ENCODE measurements at places on chromosomes 7 and 10.

- no peak for DNase-seq
Measured at GRCh38 chr7:31023877-31024276, 28.2 kb upstream of the ADCYAP1R1 start.

- DNase-seq: no peak
Measured at GRCh38 chr7:103630318-103630717, 184.3 kb upstream of the SLC26A5 start.

DNA sequence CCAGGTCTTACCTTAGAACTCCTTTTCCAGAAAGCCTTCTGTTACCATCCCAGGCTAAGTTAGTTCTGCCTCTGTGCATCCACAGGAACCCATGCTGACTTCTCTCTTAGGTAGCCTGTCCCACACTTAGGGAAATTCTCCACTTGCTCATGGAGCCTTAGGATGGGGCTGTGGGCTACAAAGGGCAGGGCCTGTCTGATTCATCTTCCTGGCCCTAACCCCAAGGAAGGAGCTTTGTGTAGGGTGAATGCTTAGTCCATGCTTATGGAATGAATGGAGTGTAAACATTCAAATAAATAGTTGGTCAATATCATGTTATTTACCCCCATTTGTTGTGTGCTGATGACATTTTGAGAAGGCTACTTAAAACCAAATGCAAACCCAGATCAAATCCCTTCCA lies 54.7 kb downstream of the EMX2 start:
- no peak for DNase-seq

- DNase-seq: no peak
Measured at GRCh38 chr10:116182426-116182825, 90.6 kb downstream of the GFRA1 start.

- DNase-seq: no peak
Measured at GRCh38 chr7:116571037-116571436, 46.2 kb downstream of the CAV1 start.

- DNase-seq: no peak
Measured at GRCh38 chr10:70364772-70365091, 17.7 kb downstream of the LRRC20 start.

DNA sequence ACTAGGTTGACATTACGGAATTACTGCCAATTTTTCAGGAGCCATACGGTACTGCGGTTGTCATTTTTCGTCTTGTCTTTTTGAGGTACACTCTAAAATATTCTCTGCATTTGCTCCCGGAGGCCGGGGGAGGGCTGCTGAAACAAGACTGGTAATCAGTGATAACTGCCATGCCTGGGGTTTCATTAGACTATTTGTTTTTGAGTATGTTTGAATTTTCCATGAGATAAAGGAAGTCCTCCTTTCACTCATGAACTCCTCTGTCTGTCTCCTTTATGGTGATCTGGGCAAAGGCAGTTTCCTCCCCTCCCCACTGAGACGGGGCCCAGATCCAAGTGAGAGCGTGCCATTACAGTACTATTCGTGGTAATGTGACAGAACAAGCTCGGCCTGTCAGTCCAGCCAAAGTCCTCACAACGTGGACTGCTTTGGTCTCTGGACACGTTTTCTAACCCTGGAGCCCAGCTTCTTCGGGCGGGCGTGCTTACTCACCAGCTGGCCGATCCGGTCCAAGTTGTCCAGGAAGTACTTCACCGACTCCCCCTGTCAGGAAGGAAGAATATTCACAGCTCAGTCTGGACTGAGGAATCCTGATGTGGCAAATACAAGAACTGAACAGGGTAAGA lies 45.1 kb downstream of the AMZ1 start:
- DNase-seq: no peak

DNA sequence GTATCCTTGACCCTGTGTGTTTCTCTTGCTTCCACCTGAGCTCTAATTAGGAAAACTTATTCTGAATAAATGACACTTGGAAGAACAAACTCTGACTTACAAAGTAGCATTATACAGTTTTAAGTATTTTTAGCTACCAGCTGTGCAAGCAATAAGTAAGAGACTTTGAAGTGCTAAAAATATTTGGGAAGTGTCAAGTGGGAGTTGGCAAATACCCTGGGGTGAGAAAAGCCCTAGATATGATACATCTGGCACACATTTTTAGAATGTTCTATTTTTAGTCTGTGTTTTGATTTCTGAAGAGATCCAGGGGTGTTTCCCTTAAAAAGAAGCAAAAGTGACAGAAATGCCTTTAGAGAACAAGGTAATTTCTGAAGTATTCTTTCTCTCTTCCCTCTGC lies 132.7 kb upstream of the TEX47 start:
- DNase-seq: no peak

- DNase-seq: no peak
Measured at GRCh38 chr7:2012981-2013380, 219.8 kb downstream of the MAD1L1 start.

- DNase-seq: no peak
Measured at GRCh38 chr7:152402384-152403250, 33.2 kb downstream of the KMT2C start.

GRCh38 chr10:70051848-70052247 lies 798 bp upstream of the MACROH2A2 start:
- no peak for DNase-seq

- DNase-seq: no peak
Measured at GRCh38 chr7:125555916-125556315, 626.3 kb upstream of the POT1 start.

- DNase-seq: no peak
Measured at GRCh38 chr7:45414226-45414625, 159.9 kb upstream of the ADCY1 start.

- DNase-seq: no peak
Measured at GRCh38 chr7:83520726-83521125, 128.2 kb downstream of the SEMA3E start.

DNA sequence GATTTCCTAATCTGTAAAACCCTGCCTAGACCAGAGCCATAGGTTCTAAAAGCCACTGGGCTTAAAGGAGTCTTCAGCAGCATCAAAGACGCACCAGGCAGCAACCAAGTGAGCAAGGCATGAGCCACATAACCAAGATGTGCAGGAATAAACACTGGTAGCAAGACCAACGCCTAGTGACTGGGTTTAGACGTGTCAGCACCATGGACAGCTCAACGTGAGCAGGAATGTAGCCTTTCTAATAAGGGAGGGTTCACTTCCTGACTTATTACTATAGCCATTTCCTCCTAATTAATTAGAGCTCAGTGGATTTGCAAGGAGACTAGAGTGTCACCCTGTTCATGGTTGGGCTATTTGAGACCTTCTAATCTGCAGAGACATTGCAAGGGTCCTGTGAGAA lies 223.7 kb downstream of the LHFPL3 start:
- DNase-seq: no peak

GRCh38 chr7:33893377-33893776 lies 12.0 kb upstream of the BMPER start:
- DNase-seq: no peak

GRCh38 chr7:1028775-1029636 lies 15.3 kb upstream of the GPR146 start:
- peak; percentile 29 for DNase-seq

DNA sequence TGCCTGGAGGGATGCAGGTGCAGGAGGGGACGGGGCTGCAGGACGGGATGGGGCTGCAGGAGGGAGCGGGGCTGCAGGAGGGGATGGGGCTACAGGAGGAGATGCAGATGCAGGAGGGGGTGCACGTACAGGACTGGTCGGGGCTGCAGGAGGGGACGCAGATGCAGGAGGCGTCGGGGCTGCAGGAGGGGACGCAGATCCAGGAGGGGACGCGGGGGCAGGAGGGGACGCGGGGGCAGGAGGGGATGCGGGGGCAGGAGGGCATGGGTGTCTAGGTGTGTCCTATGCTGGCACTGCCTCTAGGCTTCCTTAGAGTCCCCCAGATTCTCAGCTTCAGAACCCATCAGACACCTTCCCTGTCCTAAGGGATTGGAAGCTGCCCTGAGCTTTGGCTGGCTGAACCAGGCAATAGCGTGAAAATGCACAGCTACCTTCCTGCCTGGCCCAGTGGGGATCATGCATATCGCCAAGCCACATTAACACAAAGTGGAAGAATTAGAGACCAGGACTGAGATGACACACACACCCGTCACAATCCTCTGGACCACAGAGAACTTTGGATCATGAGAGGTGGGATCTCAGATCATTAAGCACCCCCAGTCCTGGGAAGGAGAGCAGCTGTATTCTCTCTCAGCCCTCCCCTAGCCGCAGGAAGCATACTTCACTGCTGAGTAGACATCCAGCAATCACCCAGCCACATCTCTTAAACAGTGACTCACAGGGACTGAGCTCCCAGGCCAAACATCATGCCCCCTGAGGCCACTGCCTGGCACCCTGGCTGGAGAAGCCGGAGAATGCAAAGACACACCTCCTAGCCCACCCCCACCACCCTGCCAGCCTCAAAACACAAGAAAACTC lies 67.3 kb downstream of the VWA2 start:
- peak; percentile 75 for DNase-seq

GRCh38 chr7:128352153-128352537 lies 8.4 kb upstream of the RBM28 start:
- no peak for DNase-seq

GRCh38 chr10:101779544-101780186 lies 3.6 kb downstream of the NPM3 start:
- no peak for DNase-seq

GRCh38 chr7:140384894-140385545 lies 13.3 kb downstream of the SLC37A3 start:
- DNase-seq: no peak

- no peak for DNase-seq
Measured at GRCh38 chr10:43695321-43695720, 46.6 kb upstream of the ZNF32 start.

DNA sequence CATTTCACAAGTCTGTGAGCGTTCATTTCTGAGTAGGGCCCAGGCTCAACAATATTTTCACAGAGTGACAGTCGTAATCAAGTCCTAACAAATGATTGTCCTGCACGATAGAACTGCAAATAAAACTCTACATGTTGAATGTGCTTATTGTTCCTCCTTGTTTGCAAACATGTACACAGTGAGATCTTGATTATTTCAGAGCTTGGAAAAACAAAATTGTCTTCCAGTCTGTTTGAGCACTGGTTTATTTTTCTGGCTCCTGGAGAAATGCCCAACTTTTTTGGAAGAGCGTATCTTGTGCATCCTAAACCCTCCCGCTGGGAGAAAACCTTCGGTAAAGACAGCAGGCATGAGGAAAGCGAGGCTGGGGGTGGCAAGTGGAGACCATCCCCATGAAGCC lies 91.1 kb downstream of the TEX36 start:
- no peak for DNase-seq

GRCh38 chr7:42115795-42116194 lies 121.2 kb downstream of the GLI3 start:
- DNase-seq: no peak

DNA sequence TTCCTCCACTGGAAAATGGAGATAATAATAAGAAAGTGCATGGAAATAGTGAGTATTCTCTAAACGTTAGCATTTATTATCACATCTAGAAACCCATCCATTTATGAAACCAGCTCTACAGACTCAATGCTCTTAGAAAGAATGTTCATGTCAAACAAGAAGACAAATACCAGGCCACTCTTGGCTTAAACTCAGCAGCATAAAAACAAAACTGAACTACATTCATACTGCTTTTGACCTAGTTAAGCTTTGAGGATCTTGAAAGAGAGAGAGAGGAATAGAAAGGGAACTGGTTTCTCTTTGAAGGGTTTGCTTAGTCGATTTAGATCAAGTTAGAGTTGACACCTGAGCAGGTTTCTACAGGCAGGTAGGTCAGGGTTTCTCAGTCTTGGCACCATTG lies 332.9 kb upstream of the PRKCQ start:
- no peak for DNase-seq

DNA sequence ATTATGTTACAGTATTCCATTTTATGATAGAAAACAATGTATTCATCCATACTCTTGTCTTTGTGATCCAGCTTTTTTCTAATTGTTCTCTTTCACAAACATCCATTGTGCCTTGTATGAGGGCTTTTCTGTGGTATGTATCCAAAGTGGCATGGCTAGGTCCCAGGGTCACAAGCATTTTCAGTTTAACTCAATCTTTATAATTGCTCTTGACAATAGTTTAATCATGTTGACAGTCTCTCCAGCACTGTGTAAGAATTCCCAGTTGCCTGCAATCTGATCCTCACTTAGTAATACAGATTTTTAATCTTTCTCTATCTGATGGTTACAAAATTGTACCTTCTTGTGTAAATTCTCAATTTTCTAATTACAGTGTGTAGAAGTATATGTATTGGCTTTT lies 533.4 kb downstream of the NEBL start:
- DNase-seq: no peak

DNA sequence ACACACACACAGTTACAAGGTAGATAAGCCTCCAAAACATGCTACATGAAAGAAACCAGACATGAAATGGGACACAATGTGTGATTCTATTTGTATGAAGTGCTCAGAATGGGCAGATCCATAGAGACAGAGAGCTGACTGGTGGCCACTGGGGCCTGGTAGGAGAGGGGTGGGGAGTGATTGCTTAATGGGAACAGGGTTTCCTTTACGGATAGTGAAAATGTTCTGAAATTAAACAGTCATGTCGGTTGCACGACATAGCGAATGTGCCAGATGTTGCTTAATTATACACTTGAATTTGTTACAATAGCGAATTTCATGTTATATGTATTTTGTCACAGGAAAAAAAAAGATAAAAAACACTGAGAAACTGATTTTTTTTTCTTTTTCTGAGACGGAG lies 122.3 kb downstream of the SPDYE5 start:
- DNase-seq: no peak

DNA sequence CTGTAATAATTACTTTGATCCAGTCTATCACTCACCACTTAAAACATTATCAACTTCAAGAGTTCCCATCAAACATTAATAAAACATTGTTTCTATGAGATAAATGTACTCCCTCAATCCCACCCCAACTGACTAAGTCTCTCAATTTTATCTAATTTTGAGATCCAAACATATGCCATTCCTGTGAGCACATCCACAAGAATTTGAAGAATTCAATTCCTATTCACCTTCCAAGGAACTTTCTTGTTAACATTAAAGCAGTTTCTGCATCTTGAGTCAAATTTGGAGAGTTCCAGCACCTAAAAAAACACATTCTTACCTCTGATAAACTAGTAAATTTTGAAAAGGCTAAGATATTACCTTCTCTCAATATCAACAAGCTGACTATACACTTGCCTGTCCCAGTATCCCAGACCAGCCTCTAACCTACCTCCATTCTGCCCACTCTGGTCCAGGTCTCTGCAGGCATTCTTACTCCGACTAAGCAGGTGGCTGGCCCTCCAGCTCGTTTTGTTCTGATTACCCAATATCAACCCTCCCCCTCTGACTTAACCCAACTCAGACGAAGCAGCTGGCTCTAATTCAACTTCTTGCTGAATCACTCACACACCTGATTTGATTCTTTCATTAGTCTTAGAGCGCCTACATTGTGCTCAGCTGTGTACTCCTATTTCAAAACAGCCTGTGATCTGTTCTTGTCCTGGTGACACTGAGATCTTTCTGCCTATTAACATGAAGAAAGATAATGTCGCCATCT lies 275.2 kb downstream of the IPMK start:
- no peak for DNase-seq

DNA sequence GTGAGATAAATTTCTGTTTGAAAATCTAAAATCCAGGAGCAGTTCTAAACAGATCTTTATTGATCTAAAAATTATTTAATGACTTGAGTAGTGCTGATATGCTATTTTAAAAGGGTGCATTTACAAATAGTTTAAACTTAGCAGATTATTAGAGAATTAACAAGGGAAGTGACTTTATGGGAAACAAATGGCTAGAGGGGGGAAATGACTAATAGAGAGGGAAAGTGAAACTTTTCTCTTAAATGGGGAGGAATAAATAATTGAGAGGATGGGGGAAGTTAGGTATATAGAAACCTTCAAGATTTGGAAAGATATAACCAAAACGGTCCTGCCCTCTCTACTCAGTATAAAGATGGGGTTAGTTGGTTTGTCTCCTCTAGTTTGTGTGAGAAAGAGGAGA lies 90.1 kb upstream of the ARMC3 start:
- DNase-seq: no peak

All from HS-27A (cell line).